ENCODE measurements at places on chromosomes 3 and 15. TPM values are rescaled to one million over a fixed set of nuclear protein-coding genes. Genes with fewer than 3 reads are reported as not detected.

The PAK6 gene
- 13.4 TPM for total RNA-seq

The FRMD5 gene
- 1.7 TPM for total RNA-seq

The FAM81A gene
- total RNA-seq, result 0.21 TPM

The LTF gene
- 0.43 TPM for total RNA-seq

The ZXDC gene
- 34.1 TPM for total RNA-seq

The RNU6-1 gene
- not detected for total RNA-seq

The MAGI1 gene
- total RNA-seq, result 7.5 TPM

The IDH3A gene
- 38.8 TPM for total RNA-seq

The TLR9 gene
- total RNA-seq, result under 0.01 TPM

The ZMYND10 gene
- total RNA-seq, result 0.24 TPM

Data from tracheal epithelial cell (primary cell).